AG10803 (cell line): ENCODE measurements at places on chromosomes 3 and 15.

- DNase-seq, result no peak
Measured at GRCh38 chr15:59140422-59141226, 35.7 kb downstream of the CCNB2 start.

GRCh38 chr15:63514531-63514943, 10.1 kb downstream of the USP3 start:
- DNase-seq, result peak; percentile 86

DNA sequence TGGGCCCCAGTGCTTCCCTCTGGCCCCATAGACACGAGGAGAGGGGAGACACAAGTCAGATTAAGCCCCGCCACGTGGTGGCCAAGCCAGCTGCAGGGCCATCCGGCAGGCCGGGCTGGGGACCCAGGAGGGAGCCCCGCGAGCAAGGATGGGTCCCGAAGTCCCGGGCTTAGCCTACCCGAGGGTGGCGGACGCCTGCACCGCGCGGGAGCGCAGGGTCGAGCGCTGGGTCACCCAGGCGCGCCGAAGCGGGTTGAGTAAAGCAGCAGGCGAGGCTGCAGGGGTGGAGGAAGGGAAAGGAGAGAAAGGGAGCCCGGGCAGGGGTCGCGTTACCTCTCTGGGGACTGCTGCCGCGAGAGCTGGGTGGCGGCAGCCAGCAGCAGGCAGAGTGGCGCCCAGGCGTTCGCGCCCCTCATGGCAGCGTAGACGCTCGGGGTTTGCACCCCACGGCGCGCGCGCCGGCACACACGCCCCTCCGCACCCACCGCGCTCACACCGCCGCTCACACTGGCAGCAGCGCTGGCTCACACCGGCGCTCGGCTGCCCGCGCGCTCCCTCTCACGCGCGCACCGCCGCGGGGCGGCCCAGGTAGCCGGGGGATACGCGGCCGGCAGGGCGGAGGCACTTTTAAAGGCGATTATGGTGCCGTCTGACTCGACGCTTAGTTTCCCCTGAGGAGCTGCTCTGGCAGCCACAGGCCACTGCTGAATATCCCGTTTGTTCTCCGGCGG, at the start of gene PCOLCE2:
Gene PCOLCE2, minus strand, starts transcription at position 603 of the 731 bp plus-strand sequence. Its CDS starts 187 bp downstream, at position 416.
- DNase-seq, result peak; percentile 15

DNA sequence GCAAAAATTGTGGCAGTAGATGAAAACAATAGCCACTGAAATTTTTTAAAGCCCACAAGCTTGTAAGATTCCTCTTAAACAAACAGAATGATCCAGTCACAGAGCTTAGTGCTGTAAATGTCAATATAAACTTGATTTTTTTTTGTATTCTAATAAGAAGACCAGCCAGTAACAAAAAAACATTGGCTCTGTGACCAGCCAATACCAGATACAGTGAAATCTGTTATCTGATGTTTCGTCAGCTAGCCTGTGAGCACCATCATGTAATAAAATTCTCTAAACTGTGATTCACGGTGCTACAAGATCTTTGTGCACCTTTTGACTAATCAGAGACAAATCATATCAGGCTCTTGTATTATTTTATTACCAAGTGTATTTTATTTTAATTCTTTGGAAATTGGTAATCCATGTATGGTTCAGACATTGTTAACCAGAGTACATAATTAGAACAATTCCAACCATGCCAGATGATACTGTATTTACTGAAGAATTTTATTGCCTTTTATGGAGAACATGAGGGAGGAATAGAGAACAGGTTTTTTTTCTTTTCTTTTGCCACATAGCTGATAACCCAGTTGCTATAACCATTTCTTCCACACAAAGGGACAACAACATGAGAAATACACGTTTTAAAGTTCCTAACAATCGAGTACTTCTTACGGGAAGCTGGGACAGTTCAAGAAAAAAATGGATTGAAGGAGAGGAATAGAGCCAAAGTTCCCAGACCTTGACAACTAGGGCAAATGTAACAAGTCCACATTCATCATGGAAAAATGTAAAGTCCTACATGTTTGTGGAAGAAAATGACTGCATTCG, 71.9 kb downstream of the FILIP1L start:
- DNase-seq, result peak; percentile 90

DNA sequence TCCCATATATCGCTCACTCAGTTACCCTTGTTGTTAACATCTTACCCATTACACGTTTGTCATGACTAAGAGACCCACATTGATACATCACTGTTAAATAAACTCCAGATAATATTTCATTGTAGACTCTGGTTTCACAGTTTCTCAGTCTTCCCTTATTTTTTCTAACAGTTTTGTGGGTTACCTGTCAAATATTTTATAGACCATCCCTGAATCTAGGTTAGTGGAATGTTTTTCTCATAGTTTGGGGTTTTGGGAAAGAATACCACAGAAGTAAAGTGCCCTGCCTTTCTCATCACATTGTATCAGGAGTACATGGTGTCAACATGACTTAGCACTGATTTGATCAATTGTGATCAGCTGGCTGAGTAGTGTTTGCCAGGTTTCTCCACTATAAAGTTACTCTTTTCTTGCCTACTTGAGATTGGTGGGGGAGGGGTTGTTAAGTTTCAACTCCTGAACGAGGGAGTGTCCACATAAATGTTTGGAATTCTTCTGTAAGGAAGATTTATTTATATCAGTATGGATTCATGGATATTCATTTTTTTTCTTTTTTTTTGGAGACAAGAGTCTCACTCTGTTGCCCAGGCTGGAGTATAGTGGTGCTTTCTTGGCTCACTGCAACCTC, 25.9 kb downstream of the RNF111 start:
- DNase-seq, result peak; percentile 24

DNA sequence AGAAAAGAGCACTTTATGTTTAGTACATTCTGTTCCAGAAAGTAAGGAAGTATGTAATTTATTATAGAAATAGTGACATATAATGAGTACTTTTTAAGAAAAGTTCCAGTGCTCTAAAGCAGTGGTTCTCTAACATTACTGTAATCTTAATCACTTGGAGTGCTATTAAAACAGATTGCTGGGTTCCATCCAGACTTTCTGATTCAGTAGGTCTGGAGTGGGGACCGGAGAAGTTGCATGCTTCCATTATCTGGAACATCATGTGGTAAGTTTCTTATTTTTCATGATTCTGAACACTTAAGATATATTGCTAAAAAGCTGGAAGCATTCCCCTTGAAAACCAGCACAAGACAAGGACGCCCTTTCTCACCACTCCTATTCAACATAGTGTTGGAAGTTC, 47.5 kb upstream of the ARL14 start:
- DNase-seq, result no peak

GRCh38 chr3:192170659-192171058, 556.7 kb downstream of the FGF12 start:
- no peak for DNase-seq

DNA sequence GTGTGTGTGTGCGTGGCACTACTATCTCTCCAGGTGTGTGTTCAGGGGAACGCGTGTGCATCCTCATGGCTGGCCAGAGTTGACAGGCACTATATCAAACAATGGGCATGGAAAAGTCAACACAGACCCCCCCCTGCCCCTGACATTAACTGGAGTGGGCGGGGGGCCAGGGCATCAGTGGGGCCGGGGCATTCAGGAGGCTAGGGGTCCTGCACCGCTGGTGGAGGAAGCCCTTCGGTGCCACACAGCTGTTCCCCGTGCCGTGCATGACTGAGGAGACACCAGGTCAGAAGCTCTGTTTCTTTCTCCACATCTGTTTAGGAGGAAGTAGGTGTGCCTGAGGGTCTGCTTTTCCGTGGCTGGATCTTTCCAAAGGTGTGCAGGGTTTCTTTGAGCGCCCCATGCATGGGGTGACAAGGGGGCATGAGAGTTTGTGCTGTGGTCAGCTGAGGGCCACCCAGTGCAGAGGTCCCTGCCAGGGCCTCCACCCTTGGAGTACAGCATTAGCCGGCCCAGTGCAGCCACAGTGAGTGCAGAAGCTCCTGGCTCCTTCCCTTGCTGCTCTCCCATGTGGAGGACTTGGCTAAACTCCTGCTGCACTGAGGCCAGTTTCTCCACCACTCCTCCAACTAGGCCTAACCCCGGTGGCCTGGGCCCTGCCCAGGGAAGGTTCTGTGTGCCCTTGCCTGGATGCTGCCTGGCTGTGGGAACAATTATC, 7.5 kb downstream of the C3orf22 start:
- DNase-seq, result peak; percentile 26

GRCh38 chr3:45034612-45035252, 8.6 kb downstream of the CLEC3B start:
- DNase-seq, result no peak

- peak; percentile 30 for DNase-seq
Measured at GRCh38 chr3:175267121-175267531, 408.0 kb downstream of the NAALADL2 start.

GRCh38 chr15:91925794-91926193, 72.3 kb downstream of the SLCO3A1 start:
- no peak for DNase-seq

DNA sequence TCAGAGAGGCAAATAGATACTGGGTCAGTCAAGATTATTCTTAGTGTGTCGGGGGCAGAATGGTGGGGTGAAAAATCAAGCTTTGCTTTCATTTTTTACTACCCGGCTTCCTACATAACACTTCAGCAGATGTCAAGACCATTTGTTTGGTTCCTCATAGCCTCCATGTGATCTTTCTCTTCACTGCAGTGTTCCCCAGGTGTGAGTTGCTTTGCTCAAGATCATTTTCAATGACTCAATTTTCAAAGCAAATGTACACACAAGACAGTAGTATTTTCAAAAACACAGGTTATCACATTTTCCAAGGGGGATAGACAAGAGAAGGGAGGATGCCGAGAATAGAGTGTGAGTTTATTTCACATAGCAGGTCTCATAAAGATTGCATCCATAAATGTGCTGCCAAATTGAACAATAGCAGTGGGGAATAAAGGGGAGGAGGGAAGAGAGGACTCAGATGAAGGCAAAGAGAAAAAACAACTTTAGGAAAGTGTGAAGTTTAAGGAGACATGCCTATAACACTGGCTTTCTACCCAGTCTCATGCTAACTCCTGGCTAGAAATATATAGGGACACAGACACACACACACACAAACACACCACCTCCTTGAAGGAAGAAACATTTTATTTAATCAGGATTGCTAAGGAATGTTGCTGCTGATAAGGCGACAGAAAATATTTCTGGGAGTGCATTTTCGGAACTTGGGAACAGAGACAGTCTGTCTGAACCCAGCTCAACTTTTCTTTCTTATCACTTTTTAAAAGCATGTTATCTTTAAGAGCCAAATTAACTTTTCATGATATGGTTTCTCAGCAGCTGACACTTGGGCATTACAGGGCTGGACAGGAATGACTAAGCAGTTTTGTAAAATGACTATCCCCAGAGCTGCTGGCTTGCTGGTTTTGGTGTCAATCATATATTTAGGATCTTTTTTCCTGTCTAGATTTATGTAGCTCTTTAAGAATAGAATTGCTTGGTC, 402.4 kb downstream of the RBMS3 start:
- DNase-seq, result peak; percentile 37

GRCh38 chr15:70833861-70834765, 19.8 kb downstream of the LARP6 start:
- DNase-seq, result peak; percentile 77

GRCh38 chr3:128133273-128133883, 9.8 kb upstream of the RUVBL1 start:
- DNase-seq, result peak; percentile 55

- peak; percentile 17 for DNase-seq
Measured at GRCh38 chr3:129122412-129123011, 908 bp upstream of the RAB43 start.

DNA sequence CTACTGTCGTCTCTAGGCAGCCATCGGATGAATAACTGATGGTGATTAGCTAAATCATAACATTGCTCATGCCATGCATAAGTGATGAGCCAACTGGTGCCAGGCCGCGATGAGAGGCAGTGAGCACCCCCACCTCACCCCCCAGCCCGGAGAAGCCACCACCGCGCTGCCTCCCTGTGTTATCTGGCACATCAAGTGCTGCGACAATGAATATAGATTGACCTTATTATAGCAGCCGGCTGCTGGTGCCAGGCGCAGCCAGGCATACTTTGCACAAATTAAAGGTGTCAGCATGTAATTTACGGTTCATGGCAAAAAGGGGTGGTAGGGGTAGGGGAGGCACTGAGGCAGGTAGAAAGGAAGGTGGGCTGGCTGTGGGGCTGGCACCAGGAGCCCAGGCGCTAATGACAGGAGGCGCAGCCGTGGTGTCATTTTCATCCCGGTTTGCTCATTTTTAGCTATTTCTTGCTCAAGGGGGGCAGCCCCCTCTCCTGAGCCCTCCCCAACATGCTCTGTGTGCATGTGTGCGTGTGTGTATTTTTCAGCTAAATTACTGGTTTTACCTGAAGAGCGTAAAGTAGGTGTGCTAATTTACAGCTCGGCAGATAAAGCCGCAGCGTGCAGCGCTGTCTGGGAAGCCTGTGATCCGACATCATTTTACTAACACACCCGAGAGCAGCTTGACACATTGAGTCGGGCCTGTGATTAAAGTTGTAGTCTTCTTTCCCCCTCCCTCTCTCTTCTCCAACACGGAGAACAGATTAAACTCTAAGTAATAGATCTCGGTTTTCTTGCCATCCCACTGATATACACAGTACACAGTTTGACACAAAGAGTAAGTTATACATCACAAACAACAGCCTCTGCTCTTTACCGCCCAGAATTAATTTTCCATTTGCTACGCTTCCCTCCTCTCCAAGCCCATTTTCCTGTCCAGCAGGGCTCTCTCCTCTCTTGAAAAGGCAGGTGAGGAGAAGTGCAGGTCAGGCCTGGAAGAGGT, 212.3 kb downstream of the RPLP1 start:
- DNase-seq, result no peak

GRCh38 chr15:61811952-61812351, 248.3 kb downstream of the VPS13C start:
- DNase-seq, result no peak

- no peak for DNase-seq
Measured at GRCh38 chr15:64006642-64007041, 39.6 kb downstream of the DAPK2 start.

DNA sequence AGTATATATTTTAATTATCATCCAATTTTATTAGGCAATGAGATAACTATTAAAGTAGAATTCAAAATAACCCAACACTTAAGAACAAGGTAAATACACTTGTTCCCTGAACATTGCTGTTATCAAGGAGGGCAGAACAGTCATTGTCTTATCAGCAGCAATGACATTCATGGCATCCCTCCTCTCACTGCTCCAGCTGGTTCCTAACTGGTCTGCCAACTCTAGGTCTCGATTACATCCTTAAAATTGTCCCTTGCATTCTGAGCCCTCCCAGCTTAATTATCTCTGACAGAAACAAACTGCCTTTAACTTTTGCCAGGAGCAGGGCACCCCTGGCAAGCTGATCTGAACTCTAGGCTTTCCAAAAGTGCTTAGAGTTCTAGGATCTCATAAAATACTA, 14.0 kb upstream of the DYNC1LI1 start:
- DNase-seq, result no peak

DNA sequence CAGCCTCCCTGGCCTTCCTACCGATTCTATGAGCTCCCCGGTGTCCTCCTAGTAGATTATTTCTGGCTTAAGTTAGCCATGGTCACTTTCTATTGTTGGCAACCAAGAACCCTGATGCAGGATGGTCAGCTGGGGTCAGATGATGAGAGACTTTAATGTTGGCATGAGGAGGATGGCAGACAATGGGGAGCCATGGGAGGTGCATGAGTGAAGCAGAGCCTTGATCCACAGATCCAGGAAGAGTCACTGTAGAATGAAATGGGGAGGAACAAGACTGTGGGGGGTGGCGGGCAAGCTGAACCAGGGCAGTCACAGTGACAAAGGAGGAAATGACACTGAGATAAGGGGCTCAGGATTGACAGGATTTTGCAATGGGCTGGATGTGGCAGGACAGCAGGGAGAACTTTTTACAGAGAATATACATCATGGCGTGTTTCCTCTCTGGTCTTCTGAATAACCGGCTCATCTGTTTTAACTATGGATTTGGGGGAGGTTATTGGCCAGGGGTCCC, 60.9 kb downstream of the RPLP1 start:
- no peak for DNase-seq

- no peak for DNase-seq
Measured at GRCh38 chr15:52710050-52710707, 31.0 kb upstream of the ATOSA start.
